ENCODE measurements at places on chromosomes 5 and 9.
A peak's percentile ranks its signal among the peaks of the same experiment; 100 is the strongest.

GRCh38 chr9:33223696-33224095 is 16.3 kb upstream of the SPINK4 start:
- DNase-seq, result no peak

- DNase-seq, result no peak
Observed at GRCh38 chr9:69130456-69131441, 43.3 kb upstream of the TJP2 start.

DNA sequence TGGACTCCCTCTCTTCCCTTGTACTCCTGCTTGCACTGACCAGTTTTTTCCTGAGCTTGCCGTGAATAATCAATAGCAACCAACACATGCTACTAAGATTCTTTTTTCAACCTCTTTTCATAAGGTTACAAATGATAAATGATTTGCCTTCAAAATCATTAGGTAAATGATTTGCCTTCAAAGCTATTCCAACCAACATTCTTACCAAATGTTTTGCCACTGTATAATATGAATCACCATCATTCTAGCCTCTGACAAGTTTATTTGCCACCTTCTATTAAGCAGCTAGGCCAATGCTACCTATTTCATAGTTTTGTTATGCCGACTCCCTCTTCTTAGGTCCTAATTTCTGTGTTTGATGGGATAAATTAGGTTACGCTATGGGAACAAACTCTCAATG is 385.1 kb downstream of the DTWD2 start:
- DNase-seq, result no peak

- no peak for DNase-seq
Observed at GRCh38 chr5:108196276-108196675, 185.6 kb downstream of the FBXL17 start.

DNA sequence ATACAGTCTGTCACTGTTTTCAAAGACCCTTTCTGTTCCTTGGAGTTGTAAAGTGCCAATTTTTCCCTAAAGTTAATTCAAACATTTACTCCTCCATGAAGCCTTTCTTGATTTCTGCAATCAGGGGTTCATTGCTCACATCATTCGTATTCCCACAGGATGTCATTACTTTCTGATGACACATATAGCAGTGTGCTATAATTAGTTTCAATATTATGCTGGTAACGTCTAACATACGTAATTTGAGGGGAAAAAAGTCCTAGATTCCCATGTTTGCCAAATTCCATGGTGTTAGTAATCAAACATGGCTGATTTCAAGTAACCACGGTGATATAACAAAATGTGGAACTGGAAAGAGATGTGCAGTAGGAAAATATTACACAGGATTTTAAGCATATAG is 468.2 kb upstream of the MEF2C start:
- DNase-seq, result no peak

DNA sequence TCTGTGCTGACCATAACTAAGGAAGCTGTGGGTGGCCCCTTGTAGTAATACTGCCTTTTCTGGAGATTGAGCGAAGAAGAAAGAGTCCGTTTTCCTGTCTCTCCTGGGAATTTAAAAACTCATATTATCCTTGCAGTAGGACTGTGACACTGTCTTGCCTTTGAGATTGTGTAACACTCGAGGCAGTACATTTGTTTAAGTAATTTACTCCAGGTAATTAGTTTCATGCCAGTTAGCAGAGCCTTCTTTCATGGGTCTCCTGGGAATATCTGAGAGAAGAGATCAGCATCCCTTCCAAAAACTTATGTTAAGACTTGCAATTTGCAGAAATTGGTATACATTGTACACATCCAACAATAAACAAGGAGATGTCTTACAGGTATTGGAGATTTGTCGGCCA is 405.6 kb downstream of the DMRT2 start:
- no peak for DNase-seq

DNA sequence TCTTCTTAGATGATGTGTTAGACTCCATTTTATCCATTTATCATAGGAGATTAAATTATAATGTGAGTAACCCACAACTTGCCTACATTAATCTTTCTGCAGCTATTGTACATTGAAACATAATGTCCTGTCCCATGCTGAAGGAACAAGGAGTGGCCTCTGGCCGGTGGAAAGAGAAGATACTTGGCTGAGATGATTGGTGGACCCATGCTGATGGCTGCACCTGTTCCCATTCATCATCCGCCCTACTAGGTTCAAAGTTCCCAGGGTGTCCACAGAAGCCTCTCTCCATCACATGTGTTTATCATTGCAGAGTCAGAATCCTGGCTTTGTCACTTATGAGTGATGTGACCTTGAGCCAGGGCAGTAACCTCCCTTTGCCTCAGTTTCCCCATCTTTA is 24.7 kb downstream of the FBXL7 start:
- DNase-seq, result no peak

DNA sequence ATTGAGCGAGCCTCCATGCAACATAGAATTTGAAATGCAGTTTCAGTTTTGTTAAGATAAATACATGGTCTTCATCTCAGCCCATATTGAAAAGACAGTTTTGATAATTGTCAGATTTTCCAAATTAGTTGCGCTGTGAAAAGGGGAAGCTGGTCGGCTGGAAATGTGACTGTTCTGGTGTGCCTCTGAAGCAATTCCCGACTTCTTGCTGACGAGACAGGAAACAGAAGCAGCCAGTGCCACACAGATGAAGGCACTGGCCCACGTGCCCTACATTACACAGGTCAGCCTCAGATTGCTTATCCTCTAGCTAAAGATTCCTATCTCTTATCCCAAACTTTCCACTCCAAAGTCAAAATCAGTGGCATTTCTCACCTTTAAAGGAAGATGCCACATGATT is 214.1 kb upstream of the TLE4 start:
- DNase-seq, result no peak

GRCh38 chr5:68041293-68041692 is 174.3 kb upstream of the PIK3R1 start:
- DNase-seq, result no peak

- peak; percentile 29 for DNase-seq
Observed at GRCh38 chr5:68554571-68555279, 339.2 kb downstream of the PIK3R1 start.

DNA sequence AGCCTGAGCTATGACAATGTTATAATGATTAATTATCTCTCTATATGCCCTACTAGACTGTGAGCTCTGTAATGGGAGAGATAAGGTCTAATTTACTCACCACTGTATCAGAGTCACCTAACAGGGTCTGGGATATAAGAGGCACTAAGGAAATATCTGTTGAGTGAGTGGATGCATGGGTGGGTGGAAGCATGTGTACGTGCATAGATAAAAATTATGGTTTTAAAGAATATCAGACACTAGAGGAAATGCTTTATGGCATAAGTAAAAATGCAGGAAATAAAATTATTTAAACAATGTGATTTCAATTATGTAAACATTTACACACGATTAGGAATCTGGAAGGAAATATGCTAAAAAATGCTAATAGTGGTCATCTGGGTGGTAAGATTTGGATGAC is 137.8 kb downstream of the SPOCK1 start:
- no peak for DNase-seq

- no peak for DNase-seq
Observed at GRCh38 chr9:11946531-11946930, 746.7 kb upstream of the TYRP1 start.
